Fibroblast of skin of right biceps (primary cell): ENCODE measurements at places on chromosomes 7 and 10.

DNA sequence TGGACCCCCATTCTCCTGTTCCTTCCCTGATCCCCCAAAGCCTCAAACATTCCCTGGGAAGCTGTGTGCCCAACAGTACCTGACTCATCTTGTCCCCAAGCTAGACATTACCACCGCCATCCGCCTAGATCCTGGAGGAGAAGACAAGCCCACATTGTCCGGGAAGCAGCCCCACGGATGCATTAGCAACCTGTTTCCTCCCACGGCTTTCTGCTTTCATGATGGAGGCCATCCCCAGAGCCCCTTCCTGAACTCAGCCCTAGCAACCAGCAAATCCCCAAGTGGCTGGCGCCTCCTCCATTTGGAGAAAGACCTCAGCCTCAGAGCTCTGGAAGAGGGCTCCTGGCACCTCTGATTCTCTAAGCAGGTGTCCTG is 2.3 kb upstream of the SLC29A3 start:
- DNase-seq = no peak

GRCh38 chr7:112122144-112122543 is 84.1 kb downstream of the DOCK4 start:
- DNase-seq = no peak

GRCh38 chr7:86913709-86914108 is 145.7 kb downstream of the ELAPOR2 start:
- DNase-seq = peak; percentile 96

GRCh38 chr10:121113385-121113696 is 262.2 kb downstream of the WDR11 start:
- no peak for DNase-seq

- no peak for DNase-seq
Measured at GRCh38 chr7:94176694-94177200, 172.6 kb upstream of the BET1 start.

DNA sequence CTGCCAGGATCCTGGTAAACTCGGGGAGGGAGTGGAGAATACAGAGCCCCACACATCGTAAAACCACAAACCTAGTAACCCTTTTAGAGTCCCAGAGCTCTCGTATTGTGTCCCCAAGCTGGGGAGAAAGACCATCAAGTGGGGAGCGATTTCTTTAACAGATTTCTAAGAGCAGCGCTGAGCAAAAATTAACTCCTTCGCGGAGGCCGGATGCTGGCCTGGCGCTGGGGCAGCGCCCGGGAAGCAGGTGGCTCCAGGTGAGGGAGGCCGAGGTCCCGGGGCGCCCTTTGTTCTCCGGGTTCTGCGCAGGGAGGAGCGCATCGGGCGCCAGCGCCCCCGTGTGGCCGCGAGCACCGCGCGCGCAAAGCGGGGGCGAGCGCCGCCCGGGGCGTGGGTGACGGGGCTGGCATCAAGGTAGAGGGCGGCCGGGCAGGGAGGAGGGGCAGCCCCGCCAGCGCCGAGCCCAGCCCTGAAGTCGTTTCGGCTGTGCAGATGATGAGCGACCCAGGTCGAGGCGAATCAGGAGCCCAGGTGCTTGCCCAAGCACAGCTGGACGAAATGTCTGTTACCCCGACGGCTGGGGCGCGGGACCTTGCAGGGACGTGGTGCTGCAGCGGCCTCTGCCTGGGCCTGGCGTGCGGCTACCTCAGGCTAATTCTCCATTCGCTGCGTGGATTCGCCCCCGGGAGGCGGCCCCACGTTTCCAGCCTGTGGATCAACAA is 10.4 kb upstream of the FGFR2 start:
- peak; percentile 16 for DNase-seq

DNA sequence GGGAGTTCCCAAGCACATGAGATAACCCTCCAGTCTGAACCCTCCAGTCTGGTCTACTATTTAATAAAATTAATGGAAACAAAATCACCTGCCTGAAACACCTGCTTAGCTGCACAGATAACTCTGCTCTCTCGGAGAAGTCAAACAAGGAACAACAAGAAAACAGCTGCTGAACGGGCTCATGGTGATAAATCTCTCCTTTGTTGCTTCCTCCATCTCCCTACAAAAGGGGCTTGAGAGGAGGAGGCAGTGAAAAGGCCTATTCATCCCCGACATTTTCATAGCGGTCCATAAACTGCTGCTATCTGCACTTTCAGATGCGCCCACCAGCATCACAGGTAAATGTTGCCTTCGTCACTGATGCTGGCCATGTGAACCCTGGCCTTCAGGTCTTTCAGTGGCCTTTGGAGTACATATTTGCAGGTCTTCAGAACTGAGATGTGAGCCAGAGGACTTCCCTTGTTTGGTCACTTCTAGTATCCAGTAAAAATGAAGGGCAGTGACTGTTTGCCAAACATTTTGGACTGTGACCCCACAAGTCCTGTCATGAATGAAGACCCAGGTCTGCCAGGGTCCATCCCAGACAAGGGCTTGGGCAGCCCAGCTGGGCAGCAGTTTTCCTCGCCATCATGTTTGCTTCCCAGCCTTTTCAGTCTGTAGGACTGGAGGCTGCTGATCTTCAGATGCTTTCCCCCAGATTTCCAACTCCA is 15.9 kb downstream of the FKBP6 start:
- DNase-seq = no peak

DNA sequence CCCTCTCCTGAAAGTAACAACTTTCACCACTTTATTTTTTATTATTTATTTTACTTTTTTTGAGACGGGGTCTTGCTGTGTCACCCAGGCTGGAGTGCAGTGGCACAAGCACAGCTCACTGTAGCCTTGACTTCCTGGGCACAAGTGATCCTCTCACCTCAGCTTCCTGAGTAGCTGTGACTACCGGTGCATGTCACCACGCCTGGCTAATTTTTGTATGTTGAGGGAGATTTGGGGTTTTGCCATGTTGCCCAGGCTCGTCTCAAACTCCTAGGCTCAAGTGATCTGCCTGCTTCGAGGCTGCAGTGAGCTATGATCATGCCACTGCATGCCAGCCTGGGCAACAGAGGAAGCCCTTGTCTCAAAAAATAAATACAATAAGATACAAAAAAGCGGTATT is 14.9 kb upstream of the SLIT1 start:
- DNase-seq = no peak

- no peak for DNase-seq
Measured at GRCh38 chr7:104096683-104097082, 107.2 kb upstream of the RELN start.

DNA sequence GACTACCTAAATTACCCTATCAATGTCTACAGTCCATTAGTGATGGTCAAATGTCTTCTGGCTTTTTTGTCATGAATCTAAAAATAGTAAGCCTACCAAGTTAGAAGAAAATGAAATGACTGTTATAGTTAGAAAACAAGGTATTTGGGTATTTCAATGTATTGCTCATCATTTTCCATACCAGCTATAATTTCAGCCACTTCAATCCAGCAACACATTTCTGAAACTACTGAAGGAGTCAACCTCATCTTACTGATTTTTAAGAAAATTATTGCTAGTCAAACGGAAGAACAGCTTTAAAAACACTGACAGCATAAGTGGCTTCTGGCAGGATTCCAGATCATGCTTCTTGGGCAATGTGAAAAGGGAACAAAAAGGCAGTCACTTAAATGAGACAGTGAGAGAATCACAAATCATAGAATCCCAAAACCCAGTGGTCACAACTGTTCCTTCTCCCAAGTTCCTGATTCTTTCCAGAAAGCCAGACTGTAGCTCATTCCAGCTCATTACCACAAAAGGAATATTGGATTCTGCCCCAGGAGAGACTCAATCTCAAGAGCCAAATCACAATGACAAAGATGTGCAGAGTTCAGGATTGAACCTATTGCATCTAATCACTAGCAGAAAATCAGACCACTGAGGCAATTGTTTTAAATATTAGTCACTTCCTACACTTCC is 61.2 kb upstream of the LRRN3 start:
- peak; percentile 59 for DNase-seq

DNA sequence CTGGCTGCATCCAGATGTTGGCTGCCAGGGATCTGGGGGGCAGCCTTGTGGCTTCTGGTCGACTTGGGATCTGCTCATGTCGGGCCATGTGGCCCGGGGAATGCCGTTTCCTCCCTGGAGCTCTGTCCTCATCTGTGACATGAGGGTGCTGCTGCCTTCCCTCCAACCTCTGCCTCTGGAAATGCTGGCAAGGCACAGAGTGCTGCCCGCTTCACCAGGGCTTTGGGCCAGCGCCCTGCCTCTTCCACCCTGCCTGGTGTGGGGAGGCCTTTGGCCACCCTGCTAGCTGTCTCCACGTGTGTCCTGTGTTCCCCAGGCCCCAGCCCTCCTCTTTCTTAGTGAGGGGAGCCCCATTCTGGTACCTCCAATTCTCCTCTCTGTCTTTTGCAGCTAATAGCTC is 5.8 kb upstream of the SMARCD3 start:
- no peak for DNase-seq

GRCh38 chr7:149245244-149245643 is 5.8 kb downstream of the ZNF212 start:
- DNase-seq = peak; percentile 40

DNA sequence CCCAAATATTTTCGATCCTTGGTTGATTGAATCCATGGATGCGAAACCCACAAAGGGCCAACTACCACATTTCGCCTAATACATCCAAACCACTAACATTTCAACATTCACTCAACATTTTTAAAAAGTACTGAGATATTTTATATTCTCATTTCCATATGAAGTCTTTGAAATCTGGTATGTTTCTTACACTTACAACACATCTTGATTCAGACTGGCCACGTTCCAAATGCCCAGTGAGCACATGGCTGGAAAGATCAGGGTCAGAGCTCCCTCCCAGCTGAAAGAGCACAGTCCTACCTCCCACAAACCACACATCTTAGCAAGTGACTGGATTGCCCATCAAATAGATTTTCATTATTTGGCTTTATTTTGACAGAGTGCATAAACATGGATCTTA is 18.9 kb downstream of the NCAPG2 start:
- peak; percentile 49 for DNase-seq
